IPS-NIHi11 (cell line): ENCODE measurements at places on chromosomes 6 and 20.

DNA sequence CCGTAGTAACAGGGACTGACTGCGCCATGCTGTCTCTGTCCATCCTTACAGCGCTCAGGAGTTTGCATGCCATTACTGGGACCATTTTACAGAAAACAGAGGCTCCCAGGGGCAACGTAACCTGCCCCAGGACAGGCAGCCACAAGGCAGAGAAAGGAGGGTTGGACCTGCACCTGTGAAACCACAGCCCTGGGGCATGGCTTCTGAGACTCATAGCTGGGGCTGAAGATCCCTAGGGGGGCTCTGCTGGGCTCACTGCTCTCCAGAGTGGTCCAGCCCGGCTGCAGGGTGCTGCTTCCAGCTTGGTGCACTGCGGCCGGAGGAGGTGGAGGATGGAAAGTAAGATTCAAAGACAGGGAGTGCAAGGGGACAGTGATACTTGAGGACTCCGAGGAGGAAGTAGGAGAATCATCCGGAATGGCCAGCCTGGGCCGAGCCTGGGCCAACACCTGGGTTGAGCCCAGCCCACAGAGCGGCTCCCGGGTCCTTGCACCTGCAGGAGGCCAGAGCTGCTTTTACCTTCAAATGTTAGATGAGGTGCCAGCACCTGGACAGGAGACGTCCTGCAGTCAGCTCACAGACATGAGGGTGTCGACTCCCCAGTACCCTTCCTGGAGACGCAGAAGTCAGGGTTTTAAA is 183.2 kb downstream of the CDH4 start:
- DNase-seq = no peak

DNA sequence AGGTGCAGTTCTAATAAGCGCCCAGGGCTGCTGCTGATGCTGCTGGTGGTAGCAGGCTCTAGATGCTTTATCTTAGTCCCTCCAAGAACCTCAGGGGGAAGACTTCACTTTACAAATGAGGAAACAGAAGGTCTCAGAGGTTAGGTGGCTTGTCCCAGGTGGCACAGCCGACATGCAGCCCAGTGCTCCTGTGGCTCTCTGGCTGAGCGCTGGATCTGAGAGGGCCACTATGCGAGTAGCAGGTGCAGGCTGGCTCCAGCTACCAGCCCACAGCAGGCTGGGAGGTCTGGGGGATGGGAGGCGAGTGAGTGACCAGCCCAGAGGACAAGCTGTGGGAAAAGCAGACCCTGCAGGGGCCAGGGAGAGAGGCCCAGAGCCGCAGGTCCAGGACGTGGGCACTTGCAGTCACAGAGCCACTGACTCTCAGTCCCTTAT is 90.9 kb downstream of the PRND start:
- DNase-seq = no peak

GRCh38 chr6:167815296-167815980 is 11.3 kb upstream of the AFDN start:
- DNase-seq = no peak

GRCh38 chr6:163599136-163599535 is 184.6 kb downstream of the QKI start:
- no peak for DNase-seq

DNA sequence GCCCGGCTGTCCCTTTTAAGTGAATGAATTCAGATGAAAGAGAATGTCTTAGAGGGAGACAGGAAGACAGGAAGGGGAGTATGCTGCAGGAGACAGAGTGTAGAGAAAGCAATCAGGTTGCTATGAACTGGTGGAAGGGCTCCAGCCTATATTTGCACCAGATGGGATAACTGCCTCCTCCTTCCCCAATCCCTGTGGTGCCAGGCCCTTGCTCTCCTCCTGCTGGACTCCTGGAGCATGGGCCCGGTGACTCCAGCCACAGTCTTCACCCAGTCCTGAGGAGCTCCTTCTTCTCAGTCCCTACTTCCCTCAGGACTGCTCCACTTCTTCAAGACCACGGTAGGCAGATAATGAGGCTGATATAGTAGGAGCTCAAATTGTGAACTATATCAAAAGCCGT is 91.8 kb downstream of the TMEM200A start:
- DNase-seq = no peak

- peak; percentile 74 for DNase-seq
Measured at GRCh38 chr6:31079656-31080261, 32.6 kb downstream of the C6orf15 start.

GRCh38 chr6:88764081-88764480 is 199.3 kb downstream of the RNGTT start:
- no peak for DNase-seq

DNA sequence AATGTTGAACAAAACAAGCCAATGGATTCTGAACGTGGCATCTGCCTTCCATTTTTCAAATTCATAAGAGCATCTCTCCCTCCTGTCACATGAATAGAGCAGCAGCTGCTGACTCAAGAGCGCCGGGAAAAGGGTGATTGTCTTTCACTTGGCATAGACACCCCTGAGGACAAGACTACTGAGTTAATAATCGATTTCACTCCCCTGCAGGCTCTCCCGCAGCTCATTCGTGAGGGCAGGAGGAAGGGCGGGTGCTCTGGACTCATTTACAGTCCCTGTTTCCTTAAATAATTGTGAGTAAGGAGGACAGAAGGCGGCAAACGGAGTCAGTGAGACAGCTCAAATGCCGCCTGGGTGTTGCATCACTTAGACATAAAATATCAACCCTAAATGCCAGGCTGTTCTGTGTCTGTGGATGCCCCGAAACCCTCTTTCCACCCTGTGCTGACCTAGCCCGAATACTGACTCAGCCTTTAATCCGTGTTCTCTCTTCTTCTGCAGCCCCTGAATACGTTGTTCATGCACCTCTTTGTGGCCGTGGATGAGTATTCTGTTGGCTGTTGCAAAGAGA is 21.6 kb downstream of the CFAP61 start:
- no peak for DNase-seq

GRCh38 chr6:170083236-170084051 is 207.4 kb downstream of the DLL1 start:
- DNase-seq = peak; percentile 7

DNA sequence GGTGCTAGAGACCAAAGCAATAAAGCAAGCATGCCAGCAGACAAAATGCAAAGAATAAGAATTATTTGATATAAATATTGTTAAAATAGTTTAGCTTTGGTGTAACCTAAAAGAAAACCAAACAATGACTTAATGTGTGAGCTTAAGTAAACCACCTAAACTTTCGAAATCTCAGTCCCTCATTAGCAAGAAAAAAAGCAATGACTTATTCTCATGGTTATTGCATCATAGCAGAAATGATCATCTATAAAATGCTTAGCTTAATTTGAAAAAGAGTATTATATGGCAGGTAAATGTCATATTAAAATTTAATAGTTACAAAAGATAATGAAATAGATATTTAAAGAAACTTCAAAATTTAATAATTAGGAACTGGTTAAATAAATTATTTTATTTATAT is 1395.7 kb upstream of the EYS start:
- DNase-seq = no peak

DNA sequence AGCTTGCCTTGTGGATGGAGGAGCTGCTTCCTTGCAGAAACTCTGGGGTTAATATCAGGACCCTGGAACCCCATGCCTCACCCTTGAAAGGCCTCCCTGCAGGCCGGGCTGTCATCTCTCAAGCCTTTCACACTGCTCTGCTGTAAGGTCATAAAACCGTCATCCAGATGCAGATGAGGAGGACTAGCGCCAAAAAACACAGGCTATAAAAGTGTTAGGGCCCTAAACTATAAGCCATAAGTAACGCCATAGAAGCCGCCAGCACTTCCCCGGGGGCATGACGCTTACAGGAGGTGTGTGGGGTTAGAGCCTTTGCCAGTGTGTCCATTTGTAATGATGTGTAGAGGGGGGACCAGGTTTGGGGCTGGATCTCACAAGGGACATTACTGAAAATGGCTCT is 47.6 kb downstream of the CDH4 start:
- DNase-seq = no peak

DNA sequence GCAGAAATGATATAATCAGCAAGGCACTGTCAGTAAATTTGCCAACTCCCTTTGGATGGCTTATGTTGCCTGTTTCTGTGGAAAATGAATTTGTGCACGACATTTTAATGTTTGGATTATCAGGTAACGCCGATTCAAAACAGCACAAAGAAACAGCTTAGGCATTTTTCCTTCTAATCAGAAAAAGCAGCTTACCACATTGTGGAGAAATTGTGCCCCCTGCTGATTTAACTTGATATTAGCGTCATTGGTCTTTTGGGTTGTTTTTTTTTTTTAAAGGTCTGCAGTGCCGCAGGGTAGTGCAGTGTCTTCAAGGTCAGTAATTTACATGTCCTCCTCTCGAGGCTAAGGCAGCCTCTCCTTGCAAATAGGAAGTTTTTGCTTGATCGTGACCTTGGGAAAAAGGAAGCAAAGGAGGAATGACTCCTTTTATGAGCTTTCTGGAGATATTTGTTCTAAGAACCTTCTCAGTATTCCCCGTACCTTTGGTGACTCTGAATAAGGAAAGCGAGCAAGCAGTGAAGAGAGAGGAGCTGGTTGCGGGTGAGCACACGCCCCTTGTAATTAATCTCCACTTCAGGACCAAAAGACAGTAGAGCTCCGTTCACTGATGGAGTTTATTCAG is 79.1 kb downstream of the ELOVL4 start:
- peak; percentile 63 for DNase-seq

GRCh38 chr6:44367681-44368080 is 19.8 kb upstream of the CDC5L start:
- DNase-seq = no peak

DNA sequence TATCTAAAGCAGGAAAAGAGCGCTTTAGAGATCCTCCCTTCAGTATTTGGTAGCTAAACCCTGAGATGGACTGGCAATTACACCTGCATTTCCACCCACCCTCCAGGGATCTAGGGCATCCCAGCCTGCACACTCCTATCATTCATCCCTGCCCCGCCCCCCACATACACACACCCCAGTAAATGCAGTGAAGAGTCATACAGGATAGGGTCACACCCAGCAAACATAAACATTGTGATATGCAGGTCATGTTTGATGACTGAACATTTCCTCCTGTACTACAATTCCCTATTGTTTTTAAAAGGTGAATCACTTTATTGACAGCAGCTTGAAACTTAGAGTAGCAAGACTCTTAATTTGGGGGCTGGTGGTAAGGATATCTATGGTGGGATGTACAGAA is 112.9 kb downstream of the FOXO3 start:
- DNase-seq = no peak

GRCh38 chr6:128508588-128509296 is 11.7 kb downstream of the PTPRK start:
- no peak for DNase-seq

DNA sequence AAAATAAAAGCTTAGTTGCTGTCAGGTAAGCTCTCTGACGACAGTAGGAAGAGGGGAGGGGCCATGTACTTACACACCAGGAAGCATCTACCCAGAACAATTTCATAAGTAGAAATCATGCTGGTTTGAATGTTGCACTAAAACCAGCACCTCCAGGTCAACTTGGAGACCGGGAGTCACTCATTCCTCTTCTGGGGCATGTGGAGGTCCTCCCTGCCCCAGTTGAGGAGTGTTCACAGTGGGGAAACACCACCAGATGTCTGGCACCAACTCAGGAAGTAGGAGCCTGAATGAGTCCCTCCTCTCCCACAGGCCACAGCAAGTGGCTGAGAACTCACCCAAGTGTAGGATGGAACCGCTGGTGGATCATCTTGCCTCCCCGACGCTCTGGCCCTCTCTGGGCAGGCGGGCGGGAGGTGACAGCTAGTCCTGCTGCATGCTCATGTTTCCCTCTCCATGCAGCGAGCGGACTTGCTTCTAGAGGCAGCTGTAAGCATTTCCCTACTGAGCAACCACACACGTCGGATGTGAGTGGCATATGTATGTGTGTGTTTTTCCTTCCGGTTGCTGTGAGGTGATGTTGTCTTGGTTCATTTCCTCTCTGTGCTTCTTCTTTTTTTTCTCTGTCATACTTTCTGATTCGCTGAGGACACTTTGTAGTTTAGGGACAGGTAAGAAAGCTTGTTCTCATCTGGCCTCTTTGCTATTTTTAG is 149.5 kb upstream of the NEDD9 start:
- DNase-seq = no peak

DNA sequence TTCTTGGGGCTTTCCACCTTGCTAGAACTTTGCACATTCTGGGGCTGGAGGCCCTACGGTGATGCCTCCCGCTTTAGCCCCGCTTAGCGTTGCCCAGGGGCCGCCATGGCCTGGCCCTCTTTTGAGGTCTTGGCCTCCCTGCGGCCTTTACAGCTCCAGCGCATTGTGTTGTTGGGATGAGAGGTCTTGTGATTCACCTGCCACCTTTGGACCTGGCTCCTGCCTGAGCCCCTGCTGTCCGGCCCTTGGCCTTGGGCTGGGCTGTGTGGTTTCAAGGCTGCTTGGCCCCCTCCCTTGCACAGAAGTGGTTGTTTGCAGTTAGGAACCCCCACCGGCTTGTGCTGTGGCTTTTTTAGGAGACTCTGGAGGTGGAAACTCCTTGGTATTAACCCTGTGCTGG is 61.0 kb upstream of the CDH4 start:
- no peak for DNase-seq

DNA sequence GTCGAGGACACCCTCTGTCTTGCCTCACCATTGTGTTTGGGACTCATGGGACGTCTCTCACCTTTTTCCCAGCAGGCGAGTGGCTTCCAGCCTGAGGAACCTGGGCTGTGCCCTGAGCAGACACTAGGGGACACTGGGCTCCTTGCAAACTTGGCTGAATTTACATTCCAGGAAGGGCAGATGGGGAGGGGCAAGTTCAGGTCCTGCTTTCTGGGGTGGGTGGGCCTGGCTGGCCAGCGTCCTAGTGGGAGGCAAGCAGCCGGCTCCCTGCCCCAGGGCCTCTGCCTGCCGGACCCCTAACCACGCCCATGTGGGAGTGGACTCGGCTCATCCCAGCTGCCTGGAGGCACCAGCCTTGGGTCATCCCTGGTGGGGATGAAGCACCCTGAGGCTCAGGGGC is 48.2 kb upstream of the MLN start:
- DNase-seq = peak; percentile 86

DNA sequence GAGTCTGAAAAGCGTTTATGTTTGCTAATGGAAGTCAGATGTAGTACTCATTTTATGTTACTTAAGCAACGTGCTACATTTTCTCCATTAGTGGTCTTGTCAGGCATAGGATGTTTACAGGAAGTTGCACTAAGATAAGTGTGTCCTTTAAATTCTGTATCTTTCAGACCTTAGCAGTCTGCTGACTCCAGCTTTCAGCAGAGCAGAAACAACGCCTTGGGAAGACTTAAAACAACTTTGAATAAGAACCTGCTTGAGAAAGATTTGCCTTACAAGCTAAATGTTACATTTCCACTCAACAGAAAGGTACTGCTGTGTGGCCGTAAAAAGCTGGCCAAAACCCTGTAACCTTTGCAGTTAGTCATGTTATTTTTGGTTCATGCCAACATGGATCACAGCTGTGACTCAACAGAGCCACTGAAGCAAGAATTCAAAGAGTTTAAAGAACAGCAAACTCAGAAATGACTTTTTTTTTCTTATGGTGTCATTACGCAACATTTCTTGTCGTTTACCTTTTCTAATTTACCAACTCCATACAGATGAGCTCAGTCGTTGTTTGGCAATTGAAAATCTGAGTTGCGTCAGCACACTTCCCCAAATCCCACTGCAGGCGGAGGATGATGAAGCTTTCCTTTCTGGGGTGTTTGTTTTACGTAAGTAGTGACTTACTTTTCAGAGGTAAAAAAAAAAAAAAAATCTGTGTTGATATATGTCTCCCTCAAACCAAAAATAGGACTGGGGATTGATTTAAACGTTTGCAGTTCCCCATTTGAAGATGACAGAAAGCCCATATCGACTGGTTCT is 27.9 kb upstream of the BMP6 start:
- no peak for DNase-seq

GRCh38 chr6:29504961-29505360 is 17.2 kb upstream of the MAS1L start:
- DNase-seq = no peak

- no peak for DNase-seq
Measured at GRCh38 chr6:44442236-44442635, 54.7 kb downstream of the CDC5L start.

GRCh38 chr20:62233684-62234083 is 4.6 kb upstream of the OSBPL2 start:
- no peak for DNase-seq
